ENCODE measurements at places on chromosomes 2 and 18. TPM values are rescaled to one million over a fixed set of nuclear protein-coding genes. Genes with fewer than 3 reads are reported as not detected.

The KIF3C gene
- polyA plus RNA-seq, result 4.6 TPM

The PIK3C3 gene
- polyA plus RNA-seq, result 23.9 TPM

The TFPI gene
- polyA plus RNA-seq, result 11.9 TPM

The GCC2 gene
- polyA plus RNA-seq, result 11.7 TPM

The LIMS4 gene
- polyA plus RNA-seq, result 2.7 TPM

The SCN9A gene
- 3.3 TPM for polyA plus RNA-seq

The LYPD6 gene
- polyA plus RNA-seq, result 1.8 TPM

The GPR45 gene
- polyA plus RNA-seq, result 0.09 TPM

The SRD5A2 gene
- not detected for polyA plus RNA-seq

The CYS1 gene
- 51.3 TPM for polyA plus RNA-seq

The TLX2 gene
- polyA plus RNA-seq, result 0.12 TPM

The SKOR2 gene
- polyA plus RNA-seq, result not detected
